ENCODE measurements at places on chromosomes 2 and 18.
A peak's percentile ranks its signal among the peaks of the same experiment; 100 is the strongest.

GRCh38 chr2:179946810-179947615 lies 60.1 kb downstream of the CWC22 start:
- DNase-seq = no peak

DNA sequence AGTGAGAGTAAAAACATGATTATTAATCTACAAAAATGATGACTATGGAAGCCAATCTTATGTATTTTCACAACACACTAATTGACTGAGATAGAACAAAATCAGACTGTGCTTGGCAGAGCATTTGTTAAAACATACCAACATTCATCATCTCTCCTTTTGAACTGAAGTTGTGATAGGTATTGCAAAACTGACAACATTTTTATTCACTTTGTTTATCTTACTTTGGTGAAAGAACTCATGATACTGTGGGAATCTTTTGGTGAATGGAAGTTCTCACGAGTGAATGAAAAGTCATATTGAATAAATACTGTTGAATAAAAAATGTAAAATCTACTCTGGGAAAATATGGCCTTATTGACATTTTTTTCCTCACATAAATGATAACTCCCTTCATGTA lies 1430.2 kb upstream of the PIK3C3 start:
- DNase-seq = no peak

GRCh38 chr2:137117385-137117784 lies 352.0 kb downstream of the THSD7B start:
- DNase-seq = no peak

DNA sequence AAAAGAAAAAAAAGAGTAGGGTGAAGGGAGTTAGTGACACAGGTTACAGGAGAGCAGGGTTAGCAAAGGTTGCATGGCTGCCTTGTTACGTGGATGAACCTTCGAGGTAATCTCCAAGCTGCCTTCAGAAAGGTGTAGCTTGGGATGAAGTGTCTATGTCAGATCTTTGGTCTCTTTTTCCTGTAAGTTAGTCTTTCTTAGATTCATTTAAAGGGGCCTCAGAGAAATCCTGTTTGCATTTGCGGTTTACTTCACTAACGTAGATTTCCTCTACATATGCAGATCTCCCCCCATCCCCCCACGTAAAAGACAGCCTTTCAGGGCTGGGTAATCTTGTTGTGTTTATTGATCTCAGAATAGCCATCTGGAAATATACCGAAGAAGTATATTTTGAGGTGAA lies 83.7 kb downstream of the MTA3 start:
- DNase-seq = no peak

DNA sequence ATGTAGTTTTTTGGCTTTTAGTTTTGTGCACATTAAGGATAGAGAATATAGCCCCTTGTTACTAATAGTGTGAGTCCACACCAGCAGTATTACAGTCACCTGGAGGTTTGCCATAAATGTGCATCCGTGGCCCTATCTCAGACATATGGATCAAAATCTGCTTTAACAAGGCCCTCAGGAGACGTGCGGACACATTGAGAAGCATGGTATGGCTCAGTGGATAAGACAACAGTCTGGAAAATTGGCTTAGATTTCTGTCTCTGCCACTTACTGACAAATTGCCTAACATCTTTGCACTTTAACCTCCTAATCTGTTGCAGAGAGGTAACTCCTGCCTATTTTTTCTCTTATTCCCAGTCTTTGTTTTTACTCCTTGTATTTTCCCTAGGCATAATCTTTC lies 307.2 kb upstream of the DLGAP1 start:
- no peak for DNase-seq

GRCh38 chr2:86221066-86221684 lies 21.9 kb downstream of the MRPL35 start:
- DNase-seq = peak; percentile 82

DNA sequence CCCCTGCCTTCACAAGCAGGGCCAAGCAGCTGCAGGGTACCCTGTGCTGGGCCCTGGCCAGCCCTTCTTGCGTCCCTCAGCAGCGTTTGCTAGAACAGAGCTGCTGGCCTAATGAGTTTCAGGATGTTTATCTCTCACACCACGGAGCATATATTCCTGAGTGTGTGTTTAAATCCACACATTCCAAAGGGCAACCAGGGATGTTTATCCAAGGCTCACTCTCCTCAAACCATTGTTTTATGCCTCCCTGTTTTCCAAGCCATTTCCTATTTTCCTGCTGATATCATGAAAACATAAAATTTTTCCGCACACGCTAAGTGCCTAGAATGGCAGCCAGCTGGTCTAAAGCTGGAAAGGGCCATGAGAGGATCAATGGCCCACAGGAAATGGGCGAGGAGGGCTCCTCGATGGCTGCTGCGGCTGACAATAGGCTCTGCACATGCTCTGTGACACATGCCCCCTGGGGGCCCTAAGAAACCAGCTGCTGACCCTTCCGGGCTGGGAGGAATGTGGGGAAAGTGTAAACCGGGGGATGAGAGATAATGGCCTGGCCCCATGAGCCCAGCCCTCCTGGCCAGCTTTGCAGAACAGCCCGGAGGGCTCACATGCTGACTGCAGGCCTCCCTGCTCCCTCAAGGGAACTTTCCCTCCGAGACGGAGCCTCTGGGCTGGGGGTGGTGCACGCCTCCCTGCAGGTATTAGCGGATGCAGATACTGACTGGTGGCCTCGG lies 194.0 kb downstream of the NDUFA10 start:
- DNase-seq = no peak

GRCh38 chr2:235806986-235807750 lies 313.3 kb downstream of the AGAP1 start:
- no peak for DNase-seq

DNA sequence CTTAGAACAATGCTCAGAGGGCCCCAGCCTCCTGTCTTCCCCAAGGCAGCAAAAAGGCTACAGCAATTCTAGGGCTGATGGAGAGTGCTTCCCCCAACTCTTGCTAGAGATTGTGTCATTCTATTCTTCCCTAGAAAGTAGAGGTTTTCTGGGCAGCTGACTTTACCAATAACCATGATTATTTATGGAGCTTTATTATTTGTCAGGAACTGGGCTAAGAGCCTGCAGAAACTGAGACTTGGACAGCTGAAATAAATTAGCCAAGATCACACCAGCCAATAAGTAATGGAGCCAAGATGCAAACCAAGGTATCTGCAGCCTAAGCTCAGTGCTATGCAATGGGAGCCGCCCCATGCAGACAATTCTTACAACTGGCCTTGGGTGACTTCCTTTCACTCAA lies 84.8 kb downstream of the CCBE1 start:
- DNase-seq = no peak

DNA sequence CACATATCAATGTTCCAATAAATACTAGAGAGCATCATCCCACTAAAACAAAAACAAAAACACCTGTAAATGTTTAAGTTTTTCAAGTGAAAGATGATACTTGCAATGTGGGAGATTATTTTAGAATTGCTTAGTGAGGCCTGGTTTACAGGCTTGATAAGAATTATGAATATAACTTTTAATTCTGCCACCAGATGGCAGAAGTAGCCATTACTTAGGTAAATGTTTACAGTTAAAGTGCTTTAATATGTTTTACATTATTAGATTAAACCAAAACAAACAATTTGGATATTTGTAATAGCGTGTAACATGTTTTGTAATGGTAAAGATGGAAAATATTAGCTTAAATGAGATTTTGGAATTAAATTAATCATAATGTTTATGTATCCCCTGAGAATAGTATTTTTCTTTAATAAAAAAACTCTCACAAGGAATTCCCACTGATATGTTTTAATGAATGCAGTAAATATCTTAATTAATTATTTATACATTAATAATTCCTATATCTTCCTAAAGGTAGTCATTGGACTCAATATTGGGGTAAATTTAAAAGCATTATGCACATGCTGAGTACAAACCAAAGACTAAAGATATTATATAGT lies 522.0 kb downstream of the SPAG16 start:
- peak; percentile 5 for DNase-seq

DNA sequence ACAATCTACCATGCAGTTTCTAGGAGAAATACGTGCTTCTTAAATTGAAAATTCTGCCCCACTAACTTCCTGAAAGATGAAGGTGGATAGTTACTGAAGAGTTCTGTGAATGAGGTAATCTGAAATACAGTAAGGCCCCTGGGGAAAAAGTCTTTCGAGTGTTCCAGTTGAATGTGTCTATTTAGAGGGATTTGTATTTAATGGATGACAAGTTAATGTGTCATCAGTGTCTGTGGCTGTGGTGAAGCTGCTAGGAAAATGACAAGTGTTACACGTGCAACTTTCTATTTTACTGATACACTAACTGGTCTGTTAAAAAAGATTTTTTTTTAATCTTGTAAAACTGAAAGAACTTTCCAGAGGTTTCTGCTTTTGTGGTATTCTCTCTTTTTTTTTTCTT lies 384.6 kb downstream of the STK39 start:
- DNase-seq = no peak

GRCh38 chr18:57516056-57516455 lies 70.4 kb downstream of the FECH start:
- DNase-seq = peak; percentile 88

GRCh38 chr2:19706332-19706731 lies 195.5 kb downstream of the TTC32 start:
- DNase-seq = no peak

DNA sequence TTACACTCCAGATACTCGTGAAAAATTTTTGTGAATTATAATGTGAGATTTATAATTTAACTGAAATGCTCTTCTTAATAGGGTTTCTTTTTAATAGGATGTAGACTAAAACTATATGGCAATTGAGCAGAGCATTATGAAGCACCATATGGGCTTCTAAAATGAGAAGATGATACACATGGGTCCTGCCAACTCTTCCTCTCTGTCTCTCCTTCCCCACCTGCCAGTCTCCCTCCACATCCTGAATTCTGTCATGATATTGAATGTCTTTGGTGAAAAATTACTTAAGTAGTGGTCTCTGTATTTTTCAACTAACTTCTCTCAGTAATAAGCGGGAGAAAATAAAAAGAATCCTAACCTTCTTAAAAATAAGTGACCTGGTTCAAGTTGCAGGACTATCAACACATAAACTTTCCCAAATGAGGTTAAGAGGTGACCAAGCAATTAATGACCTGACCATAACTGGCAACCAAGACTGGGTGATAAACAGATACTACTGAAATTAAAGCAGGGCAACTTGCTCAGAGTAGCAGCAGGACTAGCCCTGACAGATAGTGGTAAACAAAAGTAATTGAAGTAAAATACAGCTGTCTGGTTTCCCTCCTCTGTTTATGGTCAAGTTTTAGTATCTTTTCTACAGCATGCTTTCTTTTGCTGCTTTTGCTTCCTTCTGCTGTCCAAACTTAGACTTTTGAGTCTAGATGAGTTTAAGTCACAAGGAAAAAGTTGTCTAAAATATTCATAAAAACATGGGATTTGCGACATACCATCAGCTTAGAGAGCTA lies 117.1 kb upstream of the PDE1A start:
- DNase-seq = no peak

GRCh38 chr2:69043736-69044400 lies 30.9 kb downstream of the ANTXR1 start:
- no peak for DNase-seq

DNA sequence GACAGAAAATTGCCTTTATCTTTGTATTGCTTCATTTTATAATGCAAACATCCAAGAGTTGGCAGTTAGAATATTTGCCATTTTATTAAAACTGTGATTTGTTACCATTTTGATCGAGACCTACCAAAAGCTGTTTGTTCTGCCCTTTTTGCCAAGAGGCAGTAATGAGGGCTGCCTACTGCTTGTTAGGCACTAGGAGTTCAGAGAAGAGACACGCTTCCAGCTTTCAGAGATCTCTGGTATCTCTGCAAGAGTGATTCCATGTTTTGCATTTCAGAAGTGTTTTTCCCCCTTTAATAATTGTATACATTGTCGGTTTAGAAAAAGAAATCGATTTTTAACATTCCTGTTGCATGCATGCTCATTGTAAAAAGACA lies 628 bp downstream of the MRPL30 start:
- no peak for DNase-seq

DNA sequence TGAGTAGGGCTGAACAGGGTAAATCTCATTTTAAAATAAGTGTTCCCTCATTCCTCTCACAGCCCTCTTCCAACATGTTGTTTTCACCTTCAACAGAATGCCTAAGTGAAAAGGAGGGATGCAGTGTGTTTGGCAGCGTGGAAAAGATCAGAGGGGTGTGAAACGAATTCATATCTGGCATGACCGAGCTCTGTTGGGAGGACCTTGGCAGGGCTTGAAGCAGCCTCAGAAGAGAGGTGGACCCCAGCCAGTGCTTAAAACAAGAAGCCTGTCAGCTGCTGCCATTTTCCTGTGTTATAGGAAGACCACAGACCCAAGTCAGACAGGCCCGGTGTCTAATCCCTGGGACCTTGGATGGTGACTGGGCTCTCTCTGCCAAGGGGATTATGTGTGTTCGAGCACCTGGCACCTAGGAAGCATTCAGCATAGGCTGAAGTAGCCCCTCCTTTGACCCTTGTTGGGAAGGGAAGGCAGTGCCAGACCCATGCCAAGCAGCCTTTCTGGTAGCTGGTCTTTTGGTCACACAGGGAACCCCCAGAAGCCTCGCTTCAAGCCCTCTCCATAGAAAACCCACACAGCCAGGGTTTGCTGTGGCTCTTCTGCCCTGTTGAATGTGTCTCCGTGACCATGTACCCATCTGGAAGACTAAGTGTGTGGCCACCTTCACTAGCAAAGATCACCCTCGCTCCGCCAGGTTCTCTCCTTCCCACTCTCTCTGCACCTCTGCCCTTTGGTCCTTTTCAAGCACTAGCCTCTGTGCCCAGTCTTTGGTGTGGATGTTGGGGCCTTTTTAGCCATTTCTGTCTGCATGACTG lies 87.5 kb upstream of the ST3GAL5 start:
- no peak for DNase-seq

DNA sequence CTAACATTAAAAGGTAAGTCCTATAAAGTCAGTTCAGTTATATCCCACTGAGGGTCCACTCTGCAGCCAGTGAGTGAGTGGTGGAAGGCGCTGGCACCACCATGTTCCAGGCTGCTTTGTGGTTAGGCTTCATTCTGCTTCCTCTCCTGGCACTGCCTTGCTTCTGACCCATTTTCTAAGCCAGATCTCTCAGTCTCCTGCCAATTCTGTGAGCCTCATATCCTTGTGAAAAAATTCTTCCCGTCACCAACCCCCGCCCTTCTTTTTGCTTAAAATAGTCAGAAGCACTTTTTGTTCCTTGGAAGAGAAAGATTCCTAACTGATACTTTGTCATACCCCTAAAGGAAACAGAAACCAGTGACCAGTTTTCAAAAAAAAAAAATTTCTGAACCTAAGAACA lies 139.8 kb upstream of the NCK2 start:
- DNase-seq = no peak

DNA sequence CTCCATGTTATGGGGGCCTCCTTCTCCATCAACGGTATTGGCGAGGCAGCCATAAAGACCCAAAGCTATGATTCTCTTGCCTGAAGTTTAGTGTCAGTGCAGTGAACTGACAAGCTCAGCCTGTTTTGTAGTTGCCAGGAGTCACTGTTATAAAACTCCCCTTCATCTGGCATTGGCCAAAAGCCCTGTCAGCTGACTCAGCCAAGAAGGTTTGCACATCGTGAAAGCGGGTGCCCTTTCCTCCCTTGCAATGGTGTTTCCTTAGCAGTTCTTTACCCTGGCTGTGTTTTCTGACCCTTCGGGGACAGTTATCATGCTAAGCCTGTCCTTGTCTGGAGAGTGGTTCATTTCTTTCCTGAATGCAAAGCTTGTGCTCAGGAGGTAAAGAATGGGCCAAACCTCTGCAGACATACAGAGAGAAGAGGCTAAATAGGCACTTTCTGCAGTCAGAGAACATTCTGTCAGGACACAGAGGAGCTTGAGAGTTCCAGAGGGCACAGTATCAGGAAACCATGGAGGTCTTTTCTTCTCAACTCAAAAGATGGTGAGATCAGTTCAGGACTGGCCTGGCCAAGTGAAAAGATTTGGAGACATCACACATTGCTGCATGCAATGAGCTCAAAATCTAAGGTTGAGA lies 414.2 kb downstream of the ZNF521 start:
- DNase-seq = no peak

Measured in KBM-7 (cell line).